Stimulated activated CD4-positive, alpha-beta T cell treated with anti-CD3 and anti-CD28 coated beads, Interleukin-1b, Interleukin-23, amount 100 ng/mL, for 24 hours (primary cell): ENCODE measurements at places on chromosomes 2 and 18.

- no peak for DNase-seq
Measured at GRCh38 chr2:208793434-208793833, 386.8 kb downstream of the PTH2R start.

DNA sequence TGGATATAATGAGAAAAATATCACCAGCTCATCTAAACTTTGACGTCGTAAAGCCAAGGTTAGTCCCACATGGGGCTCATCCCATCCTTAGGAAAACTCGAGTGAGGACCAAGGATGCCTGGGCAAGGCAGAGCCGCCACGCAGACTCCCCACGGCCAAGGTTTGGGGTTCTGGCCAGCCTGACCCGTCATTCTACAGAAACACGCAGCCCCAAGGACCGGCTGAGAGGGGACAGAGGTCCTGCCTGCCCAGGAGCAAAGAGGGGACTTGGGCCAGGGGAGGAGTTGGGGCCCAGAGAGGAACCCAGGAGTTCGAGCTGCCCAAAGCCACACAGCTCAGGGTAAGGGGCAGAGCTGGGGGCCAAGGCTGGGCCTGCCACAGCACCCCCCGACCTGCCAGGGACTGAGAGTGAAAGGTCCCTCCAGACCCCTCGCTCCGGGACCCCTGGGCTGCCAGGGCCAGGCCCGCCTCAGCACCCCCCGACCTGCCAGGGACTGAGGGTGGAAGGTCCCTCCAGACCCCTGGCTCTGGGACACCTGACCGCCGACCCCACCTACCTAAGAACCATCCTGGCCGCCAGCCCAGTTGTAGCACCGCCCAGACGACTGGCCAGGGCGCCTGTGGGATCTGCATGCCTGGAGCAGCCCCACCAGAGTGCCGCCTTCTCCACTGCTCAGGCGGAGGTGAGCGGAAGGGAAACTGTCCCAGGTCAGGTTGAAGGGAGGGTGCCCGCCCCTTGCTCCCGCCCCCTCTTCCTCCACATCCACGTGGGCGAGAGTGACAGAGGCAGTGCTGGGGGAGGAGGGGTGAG lies at the start of gene PDCD1:
Gene PDCD1 (minus strand): TSS at position 689 of the 811 bp plus-strand sequence. CDS start 56 bp downstream, at position 633.
- peak; percentile 78 for DNase-seq

GRCh38 chr2:24329700-24330099 lies 30.6 kb downstream of the ITSN2 start:
- DNase-seq, result no peak

GRCh38 chr2:30239986-30240752 lies 8.8 kb downstream of the LBH start:
- DNase-seq, result no peak

GRCh38 chr2:38876407-38876806 lies 631 bp downstream of the MORN2 start:
- DNase-seq, result no peak

DNA sequence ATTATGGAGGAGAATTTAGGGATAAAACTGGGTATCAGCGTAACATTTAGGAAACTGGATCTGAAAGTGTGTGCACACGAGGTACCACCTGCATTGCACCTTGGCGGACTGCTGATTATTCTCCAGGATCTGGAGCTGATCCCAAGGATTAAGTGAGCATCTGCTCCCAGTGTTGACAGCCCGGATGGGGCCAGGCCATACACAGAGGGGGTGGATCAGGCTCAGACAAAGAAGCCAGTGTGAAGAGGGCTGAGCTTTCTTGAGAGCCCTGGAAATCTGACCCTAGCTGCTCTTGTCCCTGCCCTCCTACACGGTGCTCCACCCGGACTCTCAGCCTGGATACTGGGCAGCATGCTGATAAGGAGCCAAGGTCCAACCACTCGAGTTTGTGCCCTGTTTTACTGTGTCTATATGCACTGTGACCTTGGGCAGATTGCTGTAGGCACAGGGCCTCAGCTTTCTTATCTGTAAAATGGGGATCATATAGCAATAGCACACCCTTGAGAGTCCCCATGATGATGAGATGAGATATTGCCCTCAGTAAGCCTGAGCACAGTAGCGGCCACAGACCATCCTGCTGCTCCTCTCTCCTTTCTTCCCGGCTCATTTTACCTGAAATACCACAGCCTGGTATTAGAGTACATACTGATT lies 396.8 kb upstream of the CELF4 start:
- DNase-seq, result no peak
